ENCODE measurements at places on chromosomes 6 and 20. TPM values are rescaled to one million over a fixed set of nuclear protein-coding genes. Genes with fewer than 3 reads are reported as not detected.

Gene CEP43
- 13.3 TPM for total RNA-seq

Gene CST2
- not detected for total RNA-seq

Gene MUC21
- not detected for total RNA-seq

Gene SYNGAP1
- total RNA-seq, result 24.8 TPM

DNA sequence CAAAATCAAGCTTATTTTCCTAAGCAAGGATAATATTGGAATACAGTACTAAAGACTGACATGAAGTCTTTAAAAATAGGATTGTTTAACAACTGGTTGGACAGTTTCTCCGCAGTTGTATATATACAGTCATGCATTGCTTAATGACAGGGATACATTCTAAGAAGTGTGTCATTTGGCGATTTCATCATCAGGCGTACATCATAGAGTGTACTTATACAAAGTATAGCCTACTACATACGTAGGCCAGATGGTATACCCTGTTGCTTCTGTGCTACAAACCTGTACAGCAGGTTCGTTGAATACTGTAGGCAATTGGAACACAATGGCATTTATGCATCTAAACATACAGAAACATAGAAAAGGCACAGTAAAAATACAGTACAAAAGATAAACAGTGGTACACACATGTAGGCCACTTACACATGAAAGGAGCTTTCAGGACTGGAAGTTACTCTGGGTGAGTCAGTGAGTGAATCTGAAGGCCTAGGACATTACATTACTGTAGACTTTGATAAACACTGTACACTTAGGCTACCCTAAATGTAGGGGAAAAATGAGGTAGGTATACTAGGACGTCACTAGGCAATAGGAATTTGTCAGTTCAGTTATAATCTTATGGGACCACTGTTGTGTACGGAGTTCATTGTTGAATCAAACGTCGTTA is 20.1 kb downstream of the HECA start:
- H3K27ac ChIP-seq, result no peak overlapping the region
- H3K27me3 ChIP-seq, result no peaks in the 10 kb centered on the region
- H3K4me3 ChIP-seq, result no peak overlapping the region
- H3K4me1 ChIP-seq, result no peaks in the 10 kb centered on the region
- H3K36me3 ChIP-seq, result no peaks in the 10 kb centered on the region
- DNase-seq, result no peak

GRCh38 chr6:135910790-135911618 is 59.5 kb downstream of the PDE7B start:
- H3K4me1 ChIP-seq, result no peaks in the 10 kb centered on the region
- DNase-seq, result no peak
- no peaks in the 10 kb centered on the region for H3K36me3 ChIP-seq

GRCh38 chr6:115594891-115595290 is 465.8 kb downstream of the FRK start:
- DNase-seq, result no peak
- H3K36me3 ChIP-seq, result no peaks in the 10 kb centered on the region
- no peaks in the 10 kb centered on the region for H3K27me3 ChIP-seq
- H3K27ac ChIP-seq, result no peak overlapping the region
- H3K4me3 ChIP-seq, result no peak overlapping the region
- no peaks in the 10 kb centered on the region for H3K4me1 ChIP-seq

GRCh38 chr6:6591778-6592465 is 3.4 kb downstream of the LY86 start:
- DNase-seq, result no peak
- H3K36me3 ChIP-seq, result no peaks in the 10 kb centered on the region
- H3K27ac ChIP-seq, result no peak overlapping the region
- H3K4me3 ChIP-seq, result no peak overlapping the region
- no peaks in the 10 kb centered on the region for H3K27me3 ChIP-seq

- H3K4me1 ChIP-seq, result no peaks in the 10 kb centered on the region
- H3K27me3 ChIP-seq, result no peaks in the 10 kb centered on the region
- no peak for DNase-seq
- H3K27ac ChIP-seq, result no peak overlapping the region
Observed at GRCh38 chr6:71383901-71384489, 95.4 kb downstream of the OGFRL1 start.

GRCh38 chr20:572727-573126 is 29.1 kb upstream of the CSNK2A1 start:
- H3K4me1 ChIP-seq, result no peaks in the 10 kb centered on the region
- no peak overlapping the region for H3K27ac ChIP-seq
- H3K27me3 ChIP-seq, result no peaks in the 10 kb centered on the region
- no peaks in the 10 kb centered on the region for H3K36me3 ChIP-seq
- H3K4me3 ChIP-seq, result no peak overlapping the region

DNA sequence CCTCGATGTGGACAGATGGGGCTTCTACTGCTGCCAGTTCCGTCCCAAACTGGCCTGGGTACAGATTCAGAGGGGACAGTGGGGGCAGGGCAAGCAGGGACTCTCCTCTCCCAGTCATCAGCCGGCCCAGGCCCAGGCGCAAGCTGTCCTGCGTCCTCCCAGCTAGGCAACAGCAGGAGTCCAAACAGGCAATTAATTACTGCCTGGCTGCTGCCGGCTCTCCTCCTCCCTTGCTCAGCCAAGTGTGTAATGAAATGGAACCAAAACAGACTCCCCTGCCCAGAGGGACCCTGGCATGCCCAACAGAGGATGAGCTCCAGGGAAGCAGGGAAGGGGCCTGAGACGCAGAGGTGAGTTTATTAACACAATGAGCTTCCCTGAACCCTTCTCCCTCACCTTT is 17.8 kb upstream of the SLC32A1 start:
- H3K4me1 ChIP-seq, result no peaks in the 10 kb centered on the region
- no peaks in the 10 kb centered on the region for H3K36me3 ChIP-seq
- no peak overlapping the region for H3K4me3 ChIP-seq

DNA sequence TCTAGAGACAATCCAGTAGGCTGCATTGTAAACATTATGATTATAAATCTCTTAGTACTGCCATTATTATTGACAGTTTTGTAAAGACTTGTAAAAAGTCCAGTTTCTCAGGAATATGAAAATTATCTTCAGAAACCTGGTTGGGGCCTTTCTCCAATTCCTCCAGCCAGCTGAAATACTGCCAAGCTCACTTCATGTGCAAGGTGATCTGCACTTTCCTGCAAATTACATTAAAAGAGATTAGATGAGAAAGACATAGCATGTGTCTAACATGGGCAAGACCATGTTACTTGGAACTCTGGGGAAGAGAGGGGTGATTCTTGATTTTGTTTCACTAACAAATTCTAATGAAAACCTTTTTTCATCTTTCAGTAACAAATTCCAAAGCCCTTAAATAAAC is 24.0 kb downstream of the PGM3 start:
- H3K27me3 ChIP-seq, result no peaks in the 10 kb centered on the region
- no peak overlapping the region for H3K4me3 ChIP-seq
- DNase-seq, result no peak
- peaks cover 10% of the 10 kb centered on the region for H3K36me3 ChIP-seq
- H3K4me1 ChIP-seq, result no peaks in the 10 kb centered on the region

- no peak for DNase-seq
- no peaks in the 10 kb centered on the region for H3K27me3 ChIP-seq
Observed at GRCh38 chr6:4606821-4607704, 169.1 kb upstream of the CDYL start.

- H3K4me1 ChIP-seq, result no peaks in the 10 kb centered on the region
- H3K4me3 ChIP-seq, result no peak overlapping the region
- no peaks in the 10 kb centered on the region for H3K27me3 ChIP-seq
- no peak overlapping the region for H3K27ac ChIP-seq
Observed at GRCh38 chr20:6055981-6056569, 2.2 kb upstream of the LRRN4 start.

DNA sequence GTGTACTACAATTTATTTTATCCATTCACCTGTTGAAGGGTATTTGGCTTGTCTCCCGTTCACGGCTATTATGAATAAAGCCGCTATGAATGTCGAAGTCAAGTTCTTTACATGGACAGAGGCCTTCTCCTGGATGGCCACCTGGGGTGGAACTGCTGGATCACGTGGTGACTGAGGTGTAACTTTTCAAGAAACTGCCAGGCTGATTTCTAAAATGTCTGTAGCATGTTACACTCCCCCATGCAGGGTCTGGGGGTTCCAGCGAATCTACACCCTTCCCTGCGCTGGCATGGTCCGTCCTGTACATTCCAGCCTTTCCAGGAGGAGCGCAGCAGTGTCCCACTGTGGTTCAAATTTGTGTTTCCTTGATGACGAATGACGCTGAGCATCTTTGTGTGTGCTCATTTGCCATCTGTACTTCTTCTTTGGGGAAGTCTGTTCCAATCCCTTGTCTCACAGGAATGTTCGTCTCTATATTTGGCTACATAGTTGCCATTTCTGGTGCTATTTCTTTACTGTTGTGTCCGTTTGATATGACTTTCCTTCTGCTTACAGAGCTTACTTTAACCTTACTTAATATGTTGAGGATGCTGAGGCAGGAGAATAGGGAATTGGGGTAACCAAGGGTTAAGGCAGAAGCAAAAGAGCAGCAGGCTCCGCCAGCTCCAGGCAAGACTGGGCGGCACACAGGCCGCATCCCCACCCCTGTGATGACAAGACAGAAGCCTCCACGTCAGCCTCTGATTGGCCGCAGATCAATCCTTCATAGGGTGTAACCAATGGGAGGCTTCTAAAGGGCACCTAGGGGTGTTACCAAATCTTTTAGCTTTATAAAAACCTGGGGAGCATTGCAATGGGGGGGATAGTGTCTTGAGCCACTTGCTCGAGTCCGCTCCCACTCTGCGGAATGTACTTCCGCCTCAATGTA is 106.6 kb downstream of the TAF4 start:
- H3K27me3 ChIP-seq, result no peaks in the 10 kb centered on the region
- no peaks in the 10 kb centered on the region for H3K36me3 ChIP-seq
- H3K4me3 ChIP-seq, result no peak overlapping the region
- no peaks in the 10 kb centered on the region for H3K4me1 ChIP-seq
- DNase-seq, result no peak
- H3K27ac ChIP-seq, result no peak overlapping the region

DNA sequence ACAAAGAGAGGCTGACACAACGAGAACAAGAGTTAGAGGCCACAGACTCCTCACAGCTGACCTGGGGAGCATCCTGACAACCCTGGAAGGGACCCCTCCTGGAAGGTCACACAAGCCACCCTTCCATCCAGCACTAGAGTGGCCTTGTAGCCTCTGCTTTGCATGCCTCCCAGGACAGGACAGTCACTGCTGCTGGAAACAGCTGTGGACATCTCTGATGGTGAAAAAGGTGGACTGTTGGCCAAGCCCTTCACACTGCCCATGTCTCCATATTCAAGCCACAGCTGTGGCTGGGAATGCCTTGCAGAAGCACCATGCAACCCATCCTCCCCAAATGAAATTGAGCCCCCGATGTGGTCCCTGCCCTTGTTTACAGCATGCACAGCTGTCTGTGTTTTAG is 102.1 kb upstream of the SRSF6 start:
- H3K36me3 ChIP-seq, result no peaks in the 10 kb centered on the region
- no peak overlapping the region for H3K4me3 ChIP-seq
- H3K4me1 ChIP-seq, result no peaks in the 10 kb centered on the region
- no peak overlapping the region for H3K27ac ChIP-seq
- no peak for DNase-seq

DNA sequence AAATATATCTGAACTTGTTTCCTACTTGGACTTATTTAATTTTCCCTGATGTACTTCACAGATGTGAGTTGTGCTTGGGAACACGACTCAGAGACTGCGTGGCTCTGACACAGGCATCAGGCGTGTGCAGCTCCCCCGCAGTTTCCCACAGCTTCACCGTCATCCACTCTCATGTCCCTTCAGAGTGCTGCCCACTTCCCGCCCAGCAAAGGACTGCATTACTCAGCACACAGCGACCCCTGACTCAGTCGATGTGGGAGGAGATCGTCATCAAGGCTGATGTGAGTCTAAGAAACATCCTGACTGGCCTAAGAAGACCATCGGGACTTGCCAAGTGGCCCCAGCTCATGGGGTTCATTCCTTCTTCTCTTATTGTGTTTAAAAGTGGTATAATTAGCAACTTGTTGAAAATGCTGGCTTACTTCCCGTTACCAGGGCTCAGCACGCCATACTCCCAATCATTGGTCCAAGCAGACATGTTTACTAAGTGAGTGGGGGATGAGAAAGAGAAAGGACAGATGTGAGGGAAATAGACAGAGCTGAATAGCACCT is 539.4 kb upstream of the JARID2 start:
- no peaks in the 10 kb centered on the region for H3K36me3 ChIP-seq
- peaks cover 5% of the 10 kb centered on the region for H3K4me1 ChIP-seq
- H3K27me3 ChIP-seq, result no peaks in the 10 kb centered on the region
- no peak overlapping the region for H3K27ac ChIP-seq
- no peak for DNase-seq

DNA sequence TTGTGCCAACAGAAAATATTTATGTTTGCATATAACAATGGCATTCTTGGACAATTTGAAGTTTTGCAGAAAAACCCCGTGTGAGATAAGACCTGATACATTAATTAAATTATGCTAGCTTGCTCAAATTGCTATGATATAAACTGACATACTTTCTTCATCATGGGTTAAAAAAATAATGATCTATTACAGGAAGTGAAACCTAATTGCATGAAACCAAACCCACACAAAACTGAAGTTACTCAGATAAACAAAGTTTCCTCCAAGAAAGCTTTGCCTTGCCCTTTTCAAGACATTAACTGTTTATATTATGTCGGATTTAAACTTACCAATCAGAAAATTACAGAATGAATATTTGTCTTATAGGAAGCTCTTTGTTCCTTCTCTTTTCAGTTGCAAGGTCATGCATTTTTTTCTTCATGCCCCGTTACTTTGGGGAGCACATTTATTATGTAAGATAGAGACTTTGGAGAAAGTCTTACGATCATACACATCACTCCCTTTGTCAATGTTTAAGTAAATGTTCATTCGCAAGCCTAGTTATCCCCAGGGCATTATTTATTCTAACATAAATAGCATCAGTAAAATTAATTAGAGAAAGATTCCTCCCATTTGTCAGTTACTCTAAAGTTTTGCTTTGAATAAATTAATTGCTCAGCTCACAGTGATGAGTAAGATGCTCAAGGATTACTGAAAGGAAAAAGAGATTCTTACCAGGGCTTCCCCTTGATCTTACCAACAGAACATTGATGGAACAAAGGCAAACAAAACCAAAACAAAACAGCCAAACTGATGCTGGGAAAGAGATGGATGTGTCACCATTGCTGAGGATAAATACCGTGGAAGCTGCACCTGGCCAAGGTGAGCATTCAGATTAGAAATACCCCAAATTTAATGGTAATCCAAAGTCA is 14.8 kb upstream of the TMEM244 start:
- no peaks in the 10 kb centered on the region for H3K4me1 ChIP-seq
- no peaks in the 10 kb centered on the region for H3K27me3 ChIP-seq
- no peak for DNase-seq
- H3K36me3 ChIP-seq, result no peaks in the 10 kb centered on the region

- DNase-seq, result peak; percentile 7
- peaks cover 9% of the 10 kb centered on the region for H3K4me1 ChIP-seq
- H3K36me3 ChIP-seq, result no peaks in the 10 kb centered on the region
- no peaks in the 10 kb centered on the region for H3K27me3 ChIP-seq
Observed at GRCh38 chr6:37432590-37432915, 468 bp upstream of the CMTR1 start.

DNA sequence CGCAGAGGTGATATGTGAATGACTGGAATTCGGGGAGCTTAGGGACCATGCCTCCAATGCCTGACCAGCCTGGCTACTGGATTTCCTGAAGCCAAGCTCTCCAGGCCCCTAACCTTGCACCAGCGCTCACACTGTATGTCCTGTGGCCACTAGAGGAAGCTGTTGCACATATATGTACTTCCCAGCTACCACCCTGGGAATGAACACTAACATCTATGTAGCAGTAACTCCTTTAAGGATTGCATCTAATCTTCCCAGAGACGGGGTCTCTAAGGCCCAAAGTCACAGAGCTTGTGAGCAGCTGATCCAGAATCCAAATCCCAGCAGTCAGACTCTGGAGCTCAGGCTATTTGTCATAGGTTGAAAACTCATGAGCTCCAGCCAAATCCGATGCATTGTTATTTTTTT is 20.4 kb upstream of the BPIFB1 start:
- H3K4me3 ChIP-seq, result no peak overlapping the region
- DNase-seq, result no peak
- no peaks in the 10 kb centered on the region for H3K36me3 ChIP-seq
- no peaks in the 10 kb centered on the region for H3K27me3 ChIP-seq
- H3K27ac ChIP-seq, result no peak overlapping the region

Data from prostate gland (tissue), 2 donors.